ENCODE measurements at places on chromosomes 2 and 18.

DNA sequence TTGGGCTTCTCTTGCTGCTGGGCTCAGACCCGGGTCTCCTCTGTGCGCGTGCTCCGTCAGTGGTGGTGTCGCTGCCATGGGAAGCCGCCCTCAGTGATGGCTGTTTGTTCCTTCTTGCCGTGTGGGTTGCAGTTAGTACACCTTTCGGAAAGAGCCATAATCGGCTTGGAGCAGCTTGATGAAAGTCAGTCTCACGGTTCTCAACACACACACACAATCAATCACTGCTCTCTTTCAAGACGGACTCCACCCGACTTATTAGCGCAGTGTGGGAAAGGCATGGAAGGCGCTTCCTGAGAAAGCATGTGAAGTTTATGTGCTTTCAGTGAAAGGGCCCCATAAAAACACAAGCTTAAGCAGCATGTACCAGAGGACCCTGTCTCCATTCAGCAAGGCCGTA lies 64.1 kb downstream of the SOX11 start:
- no peak for DNase-seq

GRCh38 chr18:54148151-54148550 lies 76.3 kb downstream of the MBD2 start:
- DNase-seq = no peak

- DNase-seq = no peak
Measured at GRCh38 chr2:95021847-95022246, 3.7 kb upstream of the MAL start.

DNA sequence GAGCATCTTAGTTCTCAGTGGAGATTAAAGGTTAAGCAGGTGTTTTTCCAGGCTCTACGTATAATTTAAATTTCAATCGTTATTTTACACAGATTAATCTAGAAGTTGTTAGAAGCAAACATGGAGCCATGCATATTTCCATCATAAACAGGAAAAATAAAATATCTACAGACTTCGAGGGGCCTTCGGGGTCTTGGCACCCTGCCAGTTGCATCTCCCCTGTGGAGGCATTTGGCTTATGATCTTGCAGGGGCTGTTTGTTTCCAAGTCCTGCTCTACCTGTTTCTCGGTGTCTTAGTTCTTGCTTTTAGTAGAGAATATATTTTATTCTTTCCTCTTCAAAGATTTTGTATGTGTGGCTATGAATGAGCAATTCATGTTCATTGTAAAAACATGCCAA lies 67.2 kb upstream of the FAM136A start:
- no peak for DNase-seq

GRCh38 chr2:40668425-40668824 lies 216.5 kb upstream of the SLC8A1 start:
- no peak for DNase-seq
